Renal cortical epithelial cell (primary cell): ENCODE measurements at places on chromosomes 6 and 20. TPM values are rescaled to one million over a fixed set of nuclear protein-coding genes. Genes with fewer than 3 reads are reported as not detected.

Gene GPR63
- 1.2 and 1.9 TPM in 2 replicates for total RNA-seq

Gene TSPO2
- total RNA-seq = not detected in 2 replicates

- DNase-seq = peak; percentile 2
These were observed 416.9 kb downstream of the FRK start for GRCh38 chr6:115643762-115644161.

GRCh38 chr6:120122401-120122800 lies 772.8 kb upstream of the MAN1A1 start:
- no peak for DNase-seq

DNA sequence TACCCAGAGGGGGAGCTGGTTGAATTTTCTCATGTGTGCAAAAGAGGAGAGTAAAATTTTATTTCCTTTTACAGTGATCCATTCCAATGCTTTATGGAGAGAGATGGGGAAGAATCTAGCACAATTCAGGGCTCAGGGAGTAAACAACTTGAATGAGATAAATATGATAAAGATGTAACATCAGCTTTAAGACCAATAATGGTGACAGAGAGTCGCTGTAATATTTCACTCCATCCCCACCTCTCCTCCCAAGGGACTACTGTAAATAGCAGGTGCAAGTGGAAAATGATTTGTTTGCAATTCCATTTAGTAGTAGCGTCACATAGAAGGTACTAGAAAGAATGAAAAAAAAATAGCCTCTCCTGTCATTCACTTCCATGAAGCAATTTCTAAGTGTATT lies 4.8 kb downstream of the CRISP3 start:
- DNase-seq = no peak

DNA sequence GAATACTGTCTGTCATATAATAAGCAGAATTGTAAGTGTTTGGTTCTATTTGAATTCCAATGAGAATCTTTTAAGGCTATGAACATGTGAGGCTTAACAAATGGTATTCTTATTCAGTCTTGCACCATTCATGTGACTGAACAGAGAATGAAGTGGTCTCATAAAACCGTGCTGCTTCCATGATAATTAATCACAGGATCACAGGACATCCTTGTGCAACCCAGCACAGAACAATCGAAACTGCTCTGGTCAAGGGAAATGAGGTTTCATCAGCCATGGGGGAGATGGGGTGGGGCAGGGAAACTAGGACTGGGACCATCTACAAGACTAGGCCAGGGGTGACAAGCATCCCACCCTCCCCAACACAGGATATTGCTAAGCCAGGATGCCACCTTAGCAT lies 6.0 kb downstream of the PPIL6 start:
- DNase-seq = peak; percentile 58
